ENCODE measurements at places on chromosomes 4 and X.

DNA sequence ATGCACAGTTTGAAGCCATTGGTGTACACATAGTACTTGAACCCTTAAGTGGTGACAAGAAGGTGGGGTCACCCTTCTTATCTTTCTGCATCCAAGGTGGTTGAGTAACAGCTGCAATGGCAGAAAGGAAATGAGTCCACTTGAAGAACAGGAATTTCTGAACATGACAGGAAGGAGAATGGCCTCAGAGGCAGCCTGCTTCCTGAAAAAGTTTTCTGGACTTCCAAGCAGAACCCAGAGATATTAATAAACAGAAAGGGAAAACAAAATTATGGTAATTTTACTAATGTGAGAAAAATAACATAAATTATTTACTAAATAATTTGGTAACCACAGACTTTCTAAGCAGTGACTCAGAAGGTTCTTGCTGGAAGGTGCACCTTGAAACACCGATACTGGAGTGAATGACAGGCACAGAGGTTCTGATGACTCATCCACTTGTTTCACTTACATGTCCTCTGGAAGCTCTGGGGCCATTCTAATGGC is 119.9 kb upstream of the HS3ST1 start:
- DNase-seq = no peak

DNA sequence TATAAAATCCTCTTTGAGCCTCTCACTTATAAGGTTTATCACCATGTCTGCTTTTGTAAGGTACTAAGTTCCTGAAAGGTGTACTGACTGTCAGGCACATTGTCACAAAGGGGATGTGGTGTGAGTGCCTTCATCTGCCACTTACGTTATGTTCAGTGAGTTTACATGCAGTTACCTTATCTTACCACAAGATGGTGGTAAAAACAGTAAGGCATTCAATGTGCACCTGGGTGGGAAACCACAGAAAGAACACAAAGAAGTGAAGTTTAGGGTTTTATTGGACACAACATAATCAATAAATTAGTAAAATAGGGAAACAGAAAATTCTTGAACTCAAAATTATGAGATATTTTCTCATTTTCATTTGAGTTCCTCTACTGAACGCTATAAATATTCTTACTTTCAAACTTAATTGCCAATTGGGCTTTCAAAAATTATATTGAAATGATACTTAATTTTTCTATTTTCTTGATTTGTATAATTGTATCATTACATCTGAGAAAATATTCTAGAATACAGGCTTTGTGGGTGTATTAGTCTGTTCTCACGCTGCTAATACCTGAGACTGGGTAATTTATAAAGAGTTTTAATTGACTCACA is 650.8 kb downstream of the PCDH7 start:
- DNase-seq = peak; percentile 43

DNA sequence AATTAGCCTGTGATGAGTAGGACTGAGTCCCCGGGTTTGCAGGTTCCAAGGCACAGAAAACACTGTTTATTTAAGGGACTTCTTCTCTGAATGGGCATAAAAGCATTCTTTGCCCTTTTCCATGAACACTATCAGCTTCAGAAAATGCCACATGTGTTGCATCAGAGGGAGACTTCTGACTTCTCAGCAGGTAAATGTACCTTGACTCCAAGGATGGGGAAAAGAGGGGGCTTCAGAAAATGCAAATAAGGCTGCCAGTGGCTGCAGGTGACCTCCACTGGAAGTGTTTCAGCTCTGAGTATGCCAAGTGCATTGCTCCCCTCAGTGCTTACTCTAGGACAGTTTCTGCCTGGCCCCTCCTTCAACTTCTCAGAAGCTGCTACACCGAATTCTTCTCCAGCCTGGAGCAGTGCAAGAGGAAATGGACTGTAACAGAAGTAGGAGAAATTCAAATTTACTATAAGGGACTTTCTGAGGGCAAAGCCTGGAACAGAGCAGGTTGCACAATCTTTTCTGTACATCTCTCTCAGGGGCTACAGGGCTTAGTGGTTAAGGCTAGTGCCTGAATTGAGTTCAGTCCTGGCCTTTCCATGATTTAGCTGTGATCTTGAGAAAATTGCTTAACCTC is 233.2 kb downstream of the PTTG2 start:
- no peak for DNase-seq

DNA sequence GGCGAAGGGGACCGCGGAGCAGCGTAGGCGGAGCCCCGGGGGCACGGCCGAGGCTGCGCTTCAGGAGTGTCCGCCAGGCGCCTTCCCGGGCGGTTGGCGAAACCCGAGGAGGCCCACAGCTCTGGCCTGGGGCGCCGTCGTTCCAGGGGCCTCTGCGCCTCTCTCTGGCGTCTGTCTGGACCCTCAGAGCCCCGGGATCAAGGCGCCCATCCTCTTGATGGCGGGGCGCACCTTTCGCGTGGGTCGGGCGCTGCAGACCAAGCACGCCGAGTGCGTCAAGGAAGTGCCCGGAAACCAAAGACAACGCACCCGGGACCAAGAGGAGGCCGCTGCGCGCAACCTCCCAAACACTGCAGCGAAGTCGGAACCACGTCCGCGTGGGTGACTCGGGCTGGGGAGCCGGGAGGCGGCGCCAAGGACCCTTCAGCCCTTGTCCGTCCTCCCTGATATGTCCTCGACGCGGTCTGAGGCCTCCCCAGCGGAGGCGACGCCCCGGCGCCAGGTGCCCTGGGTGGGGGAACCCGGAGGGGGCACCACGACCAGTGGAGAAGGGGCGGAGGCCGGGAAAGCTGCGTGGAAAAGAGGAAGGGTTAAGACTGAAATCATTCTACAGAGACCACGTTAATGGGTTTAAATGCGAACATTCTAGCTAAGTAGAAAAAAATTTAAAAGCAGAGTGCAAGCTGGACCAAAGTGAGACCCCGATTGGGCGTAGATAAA is 9.9 kb downstream of the HMX1 start:
- DNase-seq = no peak

- no peak for DNase-seq
Observed at GRCh38 chrX:71489540-71489939, 43.4 kb upstream of the OGT start.

- peak; percentile 71 for DNase-seq
Observed at GRCh38 chrX:129000018-129000417, 523.3 kb downstream of the SMARCA1 start.

- DNase-seq = no peak
Observed at GRCh38 chrX:40108959-40109287, 11.2 kb upstream of the BCOR start.

GRCh38 chr4:169260217-169260866 is 10.4 kb downstream of the SH3RF1 start:
- DNase-seq = no peak

GRCh38 chrX:46374371-46374770 is 170.8 kb downstream of the ZNF674 start:
- DNase-seq = no peak

- DNase-seq = no peak
Observed at GRCh38 chr4:95248720-95249425, 299.9 kb downstream of the UNC5C start.

- no peak for DNase-seq
Observed at GRCh38 chr4:114922592-114922933, 190.9 kb downstream of the NDST4 start.

GRCh38 chrX:1424147-1424851 is 28.4 kb downstream of the ASMTL start:
- no peak for DNase-seq

- no peak for DNase-seq
Observed at GRCh38 chr4:25085671-25086070, 54.9 kb upstream of the LGI2 start.

DNA sequence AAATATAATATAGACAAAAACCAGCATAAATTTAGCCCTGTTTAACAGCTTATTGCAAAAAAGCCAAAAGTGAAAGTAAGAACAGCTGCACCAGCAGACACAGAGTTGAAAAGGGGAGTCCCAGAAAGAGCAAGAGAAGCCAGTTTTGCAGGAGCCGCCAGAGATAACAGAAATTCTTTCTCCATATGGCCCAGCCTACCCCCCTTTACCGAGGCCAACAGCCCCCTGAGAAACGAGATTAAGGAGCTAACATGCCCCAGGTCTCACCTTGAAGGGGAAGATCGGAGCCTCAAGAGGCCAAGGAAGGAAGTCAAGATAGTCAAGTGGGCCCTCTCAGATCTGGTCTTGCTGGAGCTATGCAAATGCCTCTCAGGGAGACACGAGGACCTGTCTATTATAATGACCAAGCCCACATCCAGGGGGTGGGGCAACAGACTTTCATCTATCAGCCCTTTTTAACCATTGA is 4.8 kb downstream of the ACOX3 start:
- no peak for DNase-seq

- no peak for DNase-seq
Observed at GRCh38 chr4:142500966-142501365, 345.1 kb downstream of the INPP4B start.

- no peak for DNase-seq
Observed at GRCh38 chr4:73311428-73311827, 52.8 kb upstream of the ANKRD17 start.

DNA sequence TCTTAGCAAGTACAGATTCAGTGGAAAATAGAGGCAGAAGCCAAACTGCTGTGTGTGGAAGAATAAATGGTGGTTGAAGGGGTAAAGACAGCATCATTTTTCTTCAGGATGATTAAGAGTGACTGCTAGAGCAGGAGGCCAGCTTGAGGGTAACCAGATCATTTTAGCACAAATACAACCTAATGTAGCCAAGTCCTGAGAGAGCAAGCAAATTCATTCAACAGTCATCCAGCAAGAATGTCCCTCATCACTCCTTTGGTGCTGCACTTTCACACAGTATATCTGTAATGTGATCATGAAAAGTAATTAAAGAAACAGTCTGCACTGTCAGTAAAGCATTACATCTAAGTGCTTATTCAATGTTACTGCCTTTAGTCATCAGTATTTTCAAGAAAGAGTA is 44.8 kb downstream of the NPFFR2 start:
- DNase-seq = no peak

DNA sequence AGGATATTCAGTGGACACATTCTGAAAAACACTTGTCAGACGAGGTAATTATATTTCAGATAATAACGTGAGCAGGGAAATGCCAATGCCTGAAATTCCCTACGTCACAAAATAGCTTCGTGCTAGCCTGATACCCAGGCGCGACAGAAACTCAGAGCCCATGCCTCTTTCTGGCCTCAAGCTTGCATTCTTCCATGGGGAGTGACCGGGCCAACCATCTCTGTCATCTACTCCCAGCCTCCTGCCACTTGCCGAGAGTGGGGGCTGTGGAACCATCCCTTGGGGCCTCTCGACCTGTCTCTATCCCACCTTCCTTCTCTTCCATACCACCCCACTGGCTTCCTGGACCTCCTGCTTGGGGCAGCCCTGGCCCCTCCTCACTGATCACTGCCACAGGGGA is 34.5 kb upstream of the CDKN2AIP start:
- DNase-seq = no peak

DNA sequence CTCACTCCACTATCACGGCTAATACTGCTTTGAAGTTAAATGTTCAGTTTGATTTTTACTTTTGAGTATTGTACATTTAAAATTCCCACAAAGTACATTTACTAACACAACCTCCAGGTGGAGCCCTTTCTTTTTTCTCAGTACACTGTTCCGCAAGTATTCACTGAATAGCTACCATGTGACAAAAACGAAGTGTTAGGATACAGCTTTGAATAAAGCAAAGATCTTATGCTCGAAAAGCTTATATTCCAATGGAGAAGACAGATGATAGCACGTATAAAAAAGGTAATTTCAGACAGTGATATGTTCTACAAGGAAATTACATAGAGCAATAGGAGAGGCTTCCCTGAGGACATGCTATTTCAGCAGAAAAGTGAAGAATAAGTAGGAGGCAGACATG is 60.7 kb upstream of the ABCG2 start:
- DNase-seq = peak; percentile 36
